ENCODE measurements at places on chromosomes 2 and 18.

- DNase-seq, result no peak
These were observed 21.2 kb upstream of the ACVR1 start for GRCh38 chr2:157897106-157897971.

DNA sequence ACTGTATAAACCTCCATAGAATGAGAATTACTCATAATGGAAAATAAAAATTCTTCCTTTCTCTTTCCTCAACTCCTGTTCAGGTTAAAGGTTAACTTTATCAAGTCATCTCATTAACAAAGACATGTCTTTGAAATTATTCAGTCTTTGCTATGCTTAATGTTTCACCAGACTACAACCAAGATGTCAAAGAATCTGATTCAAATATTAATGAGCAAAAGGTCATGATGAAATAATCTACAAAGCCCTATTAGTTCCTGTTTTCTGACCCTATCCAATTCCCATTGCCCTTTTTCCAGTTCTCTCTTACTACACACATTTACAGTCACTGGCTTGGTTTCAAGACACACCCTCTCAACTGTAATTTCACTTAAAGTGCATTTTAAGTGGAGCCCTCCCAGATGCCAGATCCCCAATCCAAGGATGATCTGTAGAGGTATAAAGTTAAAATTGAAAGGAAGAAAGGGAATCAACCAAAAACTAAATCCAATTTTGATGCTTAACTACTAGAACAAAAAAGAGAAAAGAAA is 246.9 kb upstream of the CYP26B1 start:
- no peak for DNase-seq

DNA sequence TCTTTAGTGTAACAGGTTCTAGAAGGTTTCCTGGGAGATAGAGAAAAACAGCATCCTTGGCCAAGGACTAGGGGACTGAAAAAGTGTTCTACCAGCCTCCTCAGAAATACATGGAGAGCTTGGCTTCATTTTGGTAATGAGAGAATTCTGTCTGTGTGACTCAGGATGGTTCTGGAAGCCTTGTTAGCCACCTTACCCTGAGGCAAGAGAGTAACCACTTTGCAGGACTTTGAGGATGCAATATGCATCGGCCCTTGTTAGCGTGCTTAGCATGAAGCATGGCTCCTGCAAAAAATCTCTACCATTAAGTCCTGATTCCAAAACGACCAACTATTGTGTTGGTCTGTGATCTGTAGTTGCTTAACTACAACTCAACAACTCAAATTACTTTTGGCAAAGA is 79.8 kb downstream of the C1QL2 start:
- no peak for DNase-seq

- DNase-seq, result no peak
These were observed 34.5 kb upstream of the FOSL2 start for GRCh38 chr2:28357948-28358667.

- DNase-seq, result no peak
These were observed 139.6 kb downstream of the SH3BP4 start for GRCh38 chr2:235091421-235091820.

GRCh38 chr2:190113000-190113399 is 50.5 kb upstream of the MSTN start:
- DNase-seq, result no peak

DNA sequence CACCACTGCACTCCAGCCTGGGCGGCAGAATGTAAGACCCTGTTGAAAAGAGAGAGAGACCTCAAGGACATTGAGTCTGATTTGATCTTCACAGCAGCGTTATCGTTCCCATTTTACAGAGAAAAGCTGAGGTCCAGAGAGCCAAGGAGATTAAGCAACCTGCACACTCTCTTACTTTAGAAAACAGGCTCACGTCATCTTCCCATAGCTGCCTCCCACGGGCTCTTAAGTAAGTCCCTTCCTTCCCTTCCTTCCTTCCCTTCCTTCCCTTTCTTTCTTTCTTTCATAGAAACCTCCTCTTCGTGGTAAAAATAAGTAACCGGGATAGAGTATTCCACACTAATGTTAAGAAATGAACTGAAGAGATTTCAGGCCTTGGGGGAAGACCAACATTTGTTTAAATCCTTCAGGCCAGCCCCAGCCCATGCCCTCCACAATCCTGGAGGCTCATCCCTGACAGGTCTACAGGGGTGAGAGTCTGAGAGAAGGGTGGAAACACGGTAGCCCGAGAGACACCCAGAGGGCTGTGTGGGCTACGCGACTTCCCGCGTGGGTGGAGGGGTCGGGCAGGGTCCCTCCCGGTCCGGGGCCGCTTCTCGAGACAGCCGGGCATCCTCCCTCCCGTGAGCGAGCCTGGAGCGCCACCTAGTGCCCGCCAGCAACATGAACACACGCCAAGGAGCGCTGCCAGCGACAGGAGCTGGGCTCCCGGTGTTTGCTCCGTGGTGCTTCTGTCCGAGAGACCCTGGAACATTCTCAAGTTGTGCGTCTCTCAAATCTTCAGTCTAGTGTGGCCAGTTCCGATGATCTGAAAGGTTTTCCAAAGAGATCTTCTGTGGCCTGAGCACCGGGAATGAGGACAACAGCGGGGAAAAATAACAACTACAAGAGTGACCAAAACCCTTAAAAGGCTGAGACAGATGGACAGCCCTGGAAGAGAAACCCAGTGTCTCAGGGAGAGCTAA is 160.3 kb downstream of the INO80D start:
- peak; percentile 67 for DNase-seq

DNA sequence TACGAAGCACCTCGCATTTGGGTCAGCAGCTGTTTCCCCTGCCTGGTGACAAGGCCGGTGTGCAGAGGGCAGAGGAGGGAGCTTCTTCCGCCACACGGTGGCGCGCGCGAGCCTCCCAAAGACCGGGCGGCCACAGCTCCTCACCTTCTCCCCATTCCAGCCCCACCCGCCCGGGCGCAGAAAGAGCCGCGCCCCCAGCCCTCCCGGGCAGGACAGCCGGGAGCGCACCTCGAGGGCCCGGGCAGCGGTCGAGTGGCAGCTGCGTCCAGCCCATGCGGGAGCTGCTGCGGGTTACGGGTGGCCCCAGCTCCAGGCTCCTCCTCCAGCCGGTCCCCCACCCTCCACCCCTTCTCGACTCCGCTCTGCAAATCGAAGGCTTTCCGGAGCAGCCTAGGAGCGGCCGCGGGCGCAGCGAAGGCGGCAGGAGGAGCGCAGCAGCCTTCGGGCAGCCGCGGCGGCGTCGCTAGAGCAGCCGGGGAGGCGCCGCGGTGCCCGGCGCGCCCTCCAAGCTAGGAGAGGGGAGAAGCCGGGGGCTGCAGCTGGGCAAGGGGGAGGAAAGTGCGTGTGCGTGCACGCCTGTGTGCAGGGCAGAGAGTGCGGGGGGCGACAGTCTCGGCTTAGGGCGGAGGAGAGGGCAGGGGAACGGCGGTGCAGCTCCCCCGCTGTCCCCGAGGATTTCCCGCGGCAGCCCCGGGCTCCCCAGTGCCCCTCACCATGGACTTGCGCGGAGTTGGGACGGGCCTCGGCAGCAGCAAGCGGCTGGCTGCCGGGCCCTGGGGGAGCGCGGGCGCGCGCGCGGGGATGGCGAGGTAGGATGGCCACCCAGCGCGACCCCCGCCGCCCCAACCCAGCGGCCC is at the start of gene CCDC85A:
TSS of gene CCDC85A (plus strand) at position 348 of the 857 bp plus-strand sequence. CDS start 635 bp downstream, outside the sequence.
- peak; percentile 90 for DNase-seq

DNA sequence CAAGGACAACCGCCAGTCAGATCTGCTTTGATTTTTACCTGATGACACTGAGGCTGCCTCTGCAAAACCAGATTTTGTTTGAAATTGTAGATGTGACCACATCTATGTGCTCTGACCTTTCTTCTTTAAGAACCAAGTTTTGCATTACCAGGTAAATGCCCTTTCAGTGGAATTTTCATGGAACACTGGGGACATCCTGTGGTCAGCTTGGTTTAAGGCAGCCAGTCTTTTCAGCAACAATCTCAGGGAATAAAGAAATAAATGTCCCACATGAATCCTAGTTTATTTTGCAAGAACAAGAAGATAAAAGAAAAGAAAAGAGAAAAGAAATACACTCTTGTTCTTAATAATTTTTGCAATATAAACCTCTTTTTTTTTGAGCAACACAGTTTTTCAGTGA is 90.6 kb downstream of the POU3F3 start:
- DNase-seq, result peak; percentile 1

- DNase-seq, result peak; percentile 39
These were observed 727 bp downstream of the NCOA1 start for GRCh38 chr2:24491542-24492420.

DNA sequence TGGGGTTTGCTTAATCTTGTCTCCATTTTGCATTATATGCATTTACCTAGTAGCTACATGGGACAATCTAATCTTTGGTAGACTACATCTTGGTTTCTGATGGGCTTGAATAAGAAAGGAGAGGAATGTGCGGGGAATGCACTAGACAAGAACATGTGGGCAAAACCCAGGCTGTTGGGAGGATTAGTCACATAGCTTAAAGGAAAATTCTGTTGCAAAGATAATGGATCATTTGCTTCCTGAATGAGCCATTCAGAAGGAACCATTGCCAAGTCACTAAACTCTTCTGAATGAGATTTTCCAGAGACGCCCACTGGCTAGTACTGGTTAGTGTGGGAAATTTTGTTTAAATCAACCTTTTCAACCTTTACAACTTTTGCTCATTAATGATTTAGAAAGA is 84.8 kb downstream of the OSBPL6 start:
- DNase-seq, result peak; percentile 92

DNA sequence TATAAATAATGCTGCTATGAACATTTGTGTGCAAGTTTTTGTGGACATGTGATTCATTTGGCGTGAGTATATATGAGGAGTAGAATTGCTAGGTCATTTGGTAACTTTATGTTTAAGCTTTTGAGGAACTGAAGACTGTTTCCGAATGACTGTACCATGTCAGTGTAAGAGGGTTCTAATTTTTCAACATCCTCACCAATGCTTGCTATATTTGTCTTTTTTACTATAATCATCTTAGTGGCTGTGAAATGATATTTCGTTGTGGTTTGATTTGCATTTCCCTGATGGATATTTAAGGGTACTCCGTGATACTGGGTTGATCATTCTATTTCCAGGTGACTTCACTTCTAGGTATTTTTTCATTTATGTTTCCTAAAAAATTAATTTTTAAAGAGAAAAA is 241.1 kb downstream of the BCL2 start:
- DNase-seq, result no peak

- DNase-seq, result peak; percentile 48
These were observed 582 bp upstream of the RAB31 start for GRCh38 chr18:9707381-9708056.

DNA sequence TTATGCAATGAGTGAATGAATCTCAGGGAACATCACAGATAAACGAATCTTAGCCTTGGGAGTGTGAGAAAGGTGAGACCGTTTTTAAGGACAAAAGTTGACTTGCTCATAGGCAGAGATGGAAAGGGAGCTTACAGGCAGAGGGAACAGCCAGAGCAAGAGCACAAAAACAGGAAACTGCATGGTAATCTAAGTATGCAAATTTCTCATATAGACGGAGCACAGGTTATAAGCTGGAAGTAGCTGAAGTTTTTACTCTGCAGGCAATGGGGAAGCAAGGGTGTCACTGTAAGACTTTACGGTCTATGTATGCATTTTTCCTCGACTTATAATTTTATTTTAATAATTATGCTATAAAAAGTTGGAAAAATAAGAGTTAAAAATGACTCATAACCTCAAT is 44.8 kb upstream of the STRN start:
- DNase-seq, result no peak

Data from EL (cell line).